CD8-positive, alpha-beta memory T cell (primary cell): ENCODE measurements at places on chromosomes 6 and 20. TPM values are rescaled to one million over a fixed set of nuclear protein-coding genes. Genes with fewer than 3 reads are reported as not detected.

The UBD gene
- polyA plus RNA-seq = not detected

The NKAIN4 gene
- not detected for polyA plus RNA-seq

The KCNK5 gene
- polyA plus RNA-seq = 0.97 TPM

The CPNE5 gene
- polyA plus RNA-seq = 0.44 TPM

The FAXC gene
- not detected for polyA plus RNA-seq

The ADGRB3 gene
- not detected for polyA plus RNA-seq

The CBLN4 gene
- not detected for polyA plus RNA-seq

The SLC32A1 gene
- polyA plus RNA-seq = not detected

The HLA-DPA1 gene
- 156 TPM for polyA plus RNA-seq

The HFE gene
- 4.8 TPM for polyA plus RNA-seq

The FAM217A gene
- not detected for polyA plus RNA-seq

The PRR18 gene
- polyA plus RNA-seq = not detected

The ZNF334 gene
- polyA plus RNA-seq = not detected

The C20orf144 gene
- polyA plus RNA-seq = not detected

The PRDM13 gene
- 0.14 TPM for polyA plus RNA-seq

The SLC44A4 gene
- not detected for polyA plus RNA-seq

The IMPG1 gene
- polyA plus RNA-seq = not detected

The NEURL2 gene
- polyA plus RNA-seq = 0.94 TPM

The OOEP gene
- polyA plus RNA-seq = not detected

The FILIP1 gene
- not detected for polyA plus RNA-seq

The BIRC7 gene
- not detected for polyA plus RNA-seq

The IDH3B gene
- polyA plus RNA-seq = 107 TPM

The AKAP7 gene
- polyA plus RNA-seq = 17.3 TPM

The HLA-DOA gene
- polyA plus RNA-seq = 12.0 TPM

The ZSCAN31 gene
- 0.72 TPM for polyA plus RNA-seq

The ZSCAN23 gene
- polyA plus RNA-seq = not detected

The CDH4 gene
- polyA plus RNA-seq = 0.22 TPM

The ANGPT4 gene
- not detected for polyA plus RNA-seq

The MACROD2 gene
- not detected for polyA plus RNA-seq

The ABHD12 gene
- 35.0 TPM for polyA plus RNA-seq

The HCK gene
- polyA plus RNA-seq = not detected

The CLIC5 gene
- 4.8 TPM for polyA plus RNA-seq

The PTCRA gene
- not detected for polyA plus RNA-seq
